Kidney (tissue), 22 donors: ENCODE measurements at places on chromosomes 12 and 14. TPM values are rescaled to one million over a fixed set of nuclear protein-coding genes. Genes with fewer than 3 reads are reported as not detected.

GRCh38 chr14:34013721-34014060 lies 62.8 kb upstream of the EGLN3 start:
- no peak overlapping the region for H3K27ac ChIP-seq
- no peaks in the 10 kb centered on the region for H3K4me1 ChIP-seq
- H3K27me3 ChIP-seq: no peaks in the 10 kb centered on the region
- no peak for DNase-seq
- H3K4me3 ChIP-seq: no peak overlapping the region
- no peaks in the 10 kb centered on the region for H3K36me3 ChIP-seq

DNA sequence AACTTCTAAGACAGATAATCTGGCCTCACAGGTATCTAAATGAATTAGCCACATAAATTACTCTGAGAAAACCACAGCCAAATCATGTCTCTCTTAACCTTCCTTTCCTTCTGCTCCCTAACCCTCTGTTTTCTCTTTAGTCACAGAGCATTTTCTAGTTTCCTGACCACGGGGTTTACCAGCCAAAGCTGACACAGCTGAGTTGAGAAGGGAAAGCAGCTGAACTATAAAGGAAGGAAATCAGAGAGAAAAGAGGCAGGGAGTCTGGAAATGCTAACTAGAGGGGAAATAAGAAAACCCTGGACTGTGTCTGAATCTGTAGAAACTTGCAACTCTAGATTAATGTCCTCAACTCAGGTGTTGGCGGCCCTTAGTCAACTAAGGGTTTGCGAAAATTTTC lies 24.4 kb downstream of the ANKS1B start:
- no peak overlapping the region for H3K27ac ChIP-seq
- no peak overlapping the region for H3K4me3 ChIP-seq
- H3K36me3 ChIP-seq: no peaks in the 10 kb centered on the region

DNA sequence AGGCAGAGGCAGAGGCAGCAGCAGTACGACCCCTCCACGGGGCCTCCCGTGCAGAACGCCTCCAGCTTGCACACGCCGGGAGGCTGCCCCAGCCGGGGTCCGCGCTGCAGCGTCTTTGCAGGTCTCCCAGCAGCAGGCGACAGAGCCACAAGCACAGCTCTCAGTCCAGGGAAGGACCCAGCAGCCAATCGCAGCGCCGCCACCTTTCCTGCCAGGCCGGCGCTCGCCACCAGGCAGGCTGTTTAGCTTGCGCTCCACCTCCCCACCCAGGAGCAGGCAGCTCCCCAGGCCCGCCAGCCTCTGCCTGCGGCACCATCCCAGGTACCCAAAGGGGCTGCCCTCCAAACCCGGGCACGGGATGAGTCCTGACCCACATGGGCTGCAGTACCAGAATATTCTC lies 25.2 kb downstream of the DDX51 start:
- peaks cover 39% of the 10 kb centered on the region for H3K36me3 ChIP-seq
- no peak overlapping the region for H3K4me3 ChIP-seq
- H3K27ac ChIP-seq: no peak overlapping the region
- peak; percentile 10 for DNase-seq

DNA sequence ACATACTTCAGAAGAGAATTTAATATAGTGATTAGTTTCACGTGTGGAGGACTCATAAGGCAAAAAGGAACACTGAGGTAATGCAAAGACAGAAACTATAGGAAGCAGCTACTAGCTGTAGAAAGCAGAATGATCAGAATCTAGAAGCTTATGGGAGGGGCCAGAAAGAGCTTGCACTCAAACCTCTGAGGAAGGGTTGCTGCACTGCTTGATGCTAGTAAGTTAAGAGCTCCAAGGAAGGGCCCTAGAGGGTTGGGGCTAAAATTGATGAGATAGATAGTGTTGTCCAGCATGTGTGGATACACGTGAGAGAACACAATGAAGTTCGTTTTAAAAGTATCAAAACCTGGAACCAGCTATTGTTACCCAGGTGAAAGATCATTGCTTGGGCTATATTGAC lies 311.1 kb downstream of the SLC6A15 start:
- H3K4me3 ChIP-seq: no peak overlapping the region
- no peak for DNase-seq
- H3K27me3 ChIP-seq: no peaks in the 10 kb centered on the region
- no peak overlapping the region for H3K27ac ChIP-seq

- H3K36me3 ChIP-seq: no peaks in the 10 kb centered on the region
- no peaks in the 10 kb centered on the region for H3K27me3 ChIP-seq
- no peak overlapping the region for H3K27ac ChIP-seq
- peaks cover 9% of the 10 kb centered on the region for H3K4me1 ChIP-seq
- peak overlapping the region; percentile 39 for H3K4me3 ChIP-seq
- peak; percentile 78 for DNase-seq
These were observed 4.9 kb upstream of the MTA1 start for GRCh38 chr14:105414456-105415371.

DNA sequence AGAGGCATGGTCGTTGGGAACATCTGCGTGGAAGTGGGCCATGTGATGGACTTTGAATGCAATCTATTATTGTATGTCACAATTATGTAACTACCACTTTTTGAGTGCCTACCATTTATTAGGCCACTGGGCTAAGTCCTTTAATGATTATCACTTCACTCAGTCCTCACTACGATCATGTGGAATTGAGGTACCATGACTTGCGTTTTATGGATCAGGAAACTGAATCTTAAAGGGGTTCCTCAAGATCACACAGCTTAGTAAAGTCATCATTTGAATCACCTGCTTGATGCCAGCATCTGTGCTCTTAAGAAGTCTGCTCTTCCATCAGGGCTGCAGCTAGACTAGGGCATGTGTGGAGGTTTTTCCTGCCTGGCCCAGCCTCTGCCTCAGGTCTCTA lies 136.7 kb downstream of the DAD1 start:
- no peak overlapping the region for H3K4me3 ChIP-seq
- no peaks in the 10 kb centered on the region for H3K27me3 ChIP-seq
- no peaks in the 10 kb centered on the region for H3K36me3 ChIP-seq
- no peak for DNase-seq
- H3K27ac ChIP-seq: no peak overlapping the region

DNA sequence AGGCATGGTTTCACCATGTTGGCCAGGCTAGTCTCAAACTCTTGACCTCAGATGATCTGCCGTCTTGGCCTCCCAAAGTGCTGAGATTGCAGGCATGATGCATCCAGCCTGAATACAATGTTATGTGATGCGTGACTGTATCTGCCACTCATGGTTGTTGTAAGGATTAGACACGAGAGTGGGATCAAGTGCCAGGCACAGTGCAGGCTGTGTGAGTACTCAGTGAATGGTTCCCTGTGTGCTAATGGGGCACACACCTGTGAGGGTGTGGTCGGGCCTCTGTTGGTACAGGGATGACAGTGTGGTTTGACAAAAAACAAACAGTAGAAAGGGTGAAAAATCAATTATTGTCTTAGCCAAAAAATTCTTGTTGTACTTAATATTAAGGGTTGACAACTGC lies 61.8 kb downstream of the TECPR2 start:
- no peaks in the 10 kb centered on the region for H3K27me3 ChIP-seq
- no peak overlapping the region for H3K4me3 ChIP-seq
- no peak for DNase-seq
- H3K4me1 ChIP-seq: no peaks in the 10 kb centered on the region

- no peaks in the 10 kb centered on the region for H3K27me3 ChIP-seq
- DNase-seq: no peak
- H3K4me1 ChIP-seq: no peaks in the 10 kb centered on the region
These were observed 344.6 kb downstream of the ETNK1 start for GRCh38 chr12:22969521-22969920.

DNA sequence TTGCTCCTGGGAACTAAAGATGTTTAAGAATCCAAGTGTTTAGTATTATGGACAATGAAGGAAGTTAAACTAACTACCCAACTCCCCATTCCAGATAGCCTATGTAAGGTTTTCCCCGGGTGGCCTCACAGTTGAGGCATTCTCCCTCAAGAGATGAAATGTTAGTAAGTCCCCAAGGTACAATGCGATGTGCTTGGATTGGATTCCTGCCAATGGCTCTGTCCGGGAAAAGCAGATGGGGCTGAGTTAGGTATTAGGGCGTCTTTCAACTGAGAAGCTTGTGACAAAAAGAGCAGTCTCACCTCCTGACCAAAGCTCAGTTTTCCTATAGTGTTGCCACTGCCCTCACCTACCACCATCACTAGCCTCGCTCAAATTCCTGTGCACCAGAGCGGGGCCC lies 64.8 kb upstream of the E2F7 start:
- no peak overlapping the region for H3K4me3 ChIP-seq
- no peaks in the 10 kb centered on the region for H3K4me1 ChIP-seq
- no peaks in the 10 kb centered on the region for H3K27me3 ChIP-seq
- H3K36me3 ChIP-seq: no peaks in the 10 kb centered on the region
- DNase-seq: no peak
- no peak overlapping the region for H3K27ac ChIP-seq

DNA sequence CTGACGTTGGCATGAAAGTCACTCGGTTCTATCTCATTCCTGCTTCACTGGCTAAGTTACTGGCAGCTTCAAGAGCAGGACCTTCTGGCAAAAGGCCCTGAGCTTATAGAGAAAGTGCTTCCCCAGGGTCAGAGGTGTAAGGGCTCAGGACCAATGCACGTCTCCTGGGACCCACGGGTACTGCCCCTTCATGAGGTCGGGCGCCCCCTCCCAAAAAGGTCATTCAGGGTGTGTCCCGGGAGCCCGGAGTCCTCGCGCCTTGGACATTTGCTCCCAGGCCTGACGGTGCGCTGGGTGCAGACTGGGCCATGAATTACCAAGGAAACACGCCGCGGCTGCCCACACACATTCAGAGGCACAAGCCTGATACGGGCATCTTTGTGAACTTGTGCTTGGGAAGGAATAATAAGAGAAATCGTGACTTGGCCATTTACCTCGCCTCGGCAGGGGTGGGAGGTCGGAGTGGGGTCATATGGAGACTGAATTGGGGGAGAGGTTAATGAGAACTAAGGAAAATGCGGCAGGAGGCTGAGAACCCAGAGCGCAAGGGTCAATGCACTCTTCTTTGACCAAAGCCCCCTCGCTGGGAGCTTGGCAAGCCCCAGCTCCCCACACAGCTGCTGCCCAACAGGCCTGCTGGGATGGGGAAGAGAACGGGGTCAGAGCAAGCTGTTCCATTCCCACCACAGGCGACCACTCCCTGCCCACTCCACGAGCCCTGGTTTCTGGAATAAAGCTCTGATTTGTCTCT lies 15.7 kb upstream of the SLC6A12 start:
- no peak overlapping the region for H3K27ac ChIP-seq
- DNase-seq: no peak
- H3K4me3 ChIP-seq: no peak overlapping the region

- no peaks in the 10 kb centered on the region for H3K27me3 ChIP-seq
- H3K36me3 ChIP-seq: no peaks in the 10 kb centered on the region
These were observed 157.9 kb downstream of the PAWR start for GRCh38 chr12:79532907-79533288.

DNA sequence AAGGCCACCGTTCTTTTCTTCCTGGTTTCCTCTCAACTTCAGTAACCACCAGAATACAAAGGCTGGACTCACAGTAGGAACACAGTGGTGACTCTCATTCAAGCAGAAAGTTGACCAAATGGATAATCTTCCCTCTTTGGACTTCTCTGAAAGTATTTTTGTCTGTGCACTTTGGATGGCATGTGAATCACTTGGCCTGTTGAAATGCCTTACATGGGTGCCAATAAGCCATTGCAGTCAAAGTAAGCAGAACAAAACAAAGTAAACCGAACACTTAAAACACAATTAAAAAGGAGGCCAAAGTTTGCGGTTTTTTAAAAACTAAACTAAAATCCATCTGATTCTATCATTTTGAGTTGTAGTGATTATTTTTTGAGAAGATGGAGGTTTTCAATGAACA lies 370.1 kb upstream of the DDHD1 start:
- H3K4me3 ChIP-seq: no peak overlapping the region
- no peaks in the 10 kb centered on the region for H3K27me3 ChIP-seq
- H3K27ac ChIP-seq: no peak overlapping the region
- H3K36me3 ChIP-seq: no peaks in the 10 kb centered on the region
- no peaks in the 10 kb centered on the region for H3K4me1 ChIP-seq

- H3K27ac ChIP-seq: peak overlapping the region; percentile 65
- H3K4me3 ChIP-seq: no peak overlapping the region
- H3K36me3 ChIP-seq: no peaks in the 10 kb centered on the region
- DNase-seq: peak; percentile 94
- H3K4me1 ChIP-seq: peaks cover 20% of the 10 kb centered on the region
These were observed 185.6 kb downstream of the ZFP36L1 start for GRCh38 chr14:68607081-68607866.

DNA sequence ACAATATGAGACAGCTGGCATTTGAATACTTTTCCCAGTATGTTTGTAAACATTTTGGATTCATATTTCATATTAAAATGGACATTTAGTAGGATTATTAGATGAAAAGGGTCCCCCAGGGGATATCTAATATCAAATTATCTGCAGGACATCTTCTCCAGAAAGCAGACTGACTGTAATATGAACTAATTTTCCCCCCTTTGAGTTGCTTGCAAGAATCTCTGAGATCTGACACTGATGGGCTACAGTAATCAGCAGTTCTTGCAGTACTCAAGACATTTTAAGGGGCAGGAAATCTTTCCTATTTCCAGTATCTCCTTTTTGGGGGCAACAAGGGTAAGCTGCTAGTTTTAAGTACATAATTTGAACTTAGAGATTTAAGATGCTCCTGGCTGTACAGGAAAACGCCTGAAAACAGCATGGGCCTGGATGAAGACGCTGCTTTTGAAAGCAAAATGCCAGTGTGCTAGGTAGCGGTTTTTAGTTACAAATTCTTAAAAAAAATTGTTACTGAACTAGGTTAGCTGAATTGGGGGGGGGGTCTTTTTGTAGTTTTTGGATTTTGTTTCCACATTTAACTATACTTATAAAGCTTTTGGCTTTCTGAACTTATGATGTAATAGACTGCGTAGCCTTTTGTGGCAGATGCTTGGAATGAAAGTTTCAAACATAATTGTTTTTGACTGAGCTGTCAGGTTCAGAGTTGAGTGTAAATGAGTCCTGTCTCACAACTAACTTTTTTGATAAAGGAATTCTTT lies 2.2 kb downstream of the FRMD6 start:
- H3K27me3 ChIP-seq: no peaks in the 10 kb centered on the region
- DNase-seq: no peak
- peak overlapping the region; percentile 9 for H3K27ac ChIP-seq

GRCh38 chr12:43210485-43211192 lies 341.4 kb downstream of the ADAMTS20 start:
- no peaks in the 10 kb centered on the region for H3K27me3 ChIP-seq
- no peak overlapping the region for H3K27ac ChIP-seq
- no peaks in the 10 kb centered on the region for H3K4me1 ChIP-seq
- no peak for DNase-seq
- no peak overlapping the region for H3K4me3 ChIP-seq
- no peaks in the 10 kb centered on the region for H3K36me3 ChIP-seq

The PAN2 gene
- total RNA-seq: 83.0 TPM

The IGFBP6 gene
- total RNA-seq: 203 TPM

The KRT1 gene
- total RNA-seq: not detected

The WNT1 gene
- not detected for total RNA-seq

The KRT71 gene
- total RNA-seq: not detected

The ATG101 gene
- total RNA-seq: 32.1 TPM

The TAS2R10 gene
- 0.82 TPM for total RNA-seq

The SLC5A8 gene
- 1.6 TPM for total RNA-seq

The SERPINA3 gene
- total RNA-seq: 1,762 TPM

The PSMB11 gene
- not detected for total RNA-seq

The NEUROD4 gene
- total RNA-seq: not detected

The TMPRSS12 gene
- not detected for total RNA-seq
